ENCODE measurements at places on chromosomes 5 and 9.

DNA sequence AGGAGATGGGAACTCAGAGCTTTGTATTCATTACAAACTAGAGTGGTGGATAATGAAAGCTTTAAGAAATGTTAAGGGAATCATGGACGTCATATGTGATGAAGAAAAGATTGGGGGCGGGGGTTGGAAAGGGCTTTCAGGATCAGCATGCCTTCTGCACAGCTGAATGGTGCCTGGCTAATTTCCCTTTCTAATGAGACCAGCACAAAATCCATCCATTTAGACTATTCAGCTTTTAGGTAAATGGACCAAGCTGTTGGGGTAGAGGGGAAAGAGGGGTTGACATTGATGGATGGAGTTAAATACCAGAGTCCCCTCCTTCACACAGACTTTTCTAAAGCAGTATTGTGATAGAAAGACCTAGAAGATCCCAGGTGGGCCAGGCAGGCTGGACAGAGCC, 737.9 kb upstream of the WWC1 start:
- DNase-seq = no peak

GRCh38 chr9:107870927-107871680, 381.5 kb upstream of the KLF4 start:
- no peak for DNase-seq

DNA sequence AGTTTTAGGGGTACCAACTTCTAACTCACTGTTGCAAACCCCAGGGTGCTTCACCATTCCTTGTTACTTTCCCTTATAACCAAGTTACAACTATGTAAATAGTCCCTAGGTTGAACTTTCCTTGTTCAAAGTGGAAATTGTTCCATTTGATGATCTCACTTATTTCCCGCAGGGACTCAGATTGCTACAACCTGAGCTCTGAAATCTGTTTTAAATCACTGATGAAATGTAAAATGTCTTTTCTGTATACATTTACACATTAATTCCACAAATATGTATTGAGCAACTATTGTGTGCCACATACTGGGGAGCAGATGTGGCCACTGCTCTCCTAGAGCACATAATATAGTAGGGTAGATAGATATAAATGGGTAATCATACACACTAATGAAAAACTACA, 69.1 kb upstream of the TARS1 start:
- DNase-seq = no peak

DNA sequence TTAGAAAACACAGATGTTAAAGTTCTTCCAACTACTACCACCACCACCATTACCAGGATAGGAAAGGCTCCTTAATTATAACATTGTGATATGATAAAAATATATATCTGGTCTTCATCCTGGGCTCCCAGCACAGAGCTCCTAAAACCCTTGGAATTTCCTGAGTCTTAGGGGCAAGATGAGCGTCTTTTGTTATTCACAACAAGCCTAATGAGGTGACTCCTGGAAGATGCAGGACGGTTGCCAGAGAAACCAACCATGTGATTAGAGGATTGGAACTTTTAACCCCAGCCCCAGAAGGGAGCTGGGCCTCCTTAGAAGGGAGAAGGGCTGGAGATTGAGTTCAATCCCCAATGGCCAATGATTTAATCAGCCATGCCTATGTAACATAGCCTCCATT, 148.0 kb upstream of the ADRA1B start:
- DNase-seq = no peak

DNA sequence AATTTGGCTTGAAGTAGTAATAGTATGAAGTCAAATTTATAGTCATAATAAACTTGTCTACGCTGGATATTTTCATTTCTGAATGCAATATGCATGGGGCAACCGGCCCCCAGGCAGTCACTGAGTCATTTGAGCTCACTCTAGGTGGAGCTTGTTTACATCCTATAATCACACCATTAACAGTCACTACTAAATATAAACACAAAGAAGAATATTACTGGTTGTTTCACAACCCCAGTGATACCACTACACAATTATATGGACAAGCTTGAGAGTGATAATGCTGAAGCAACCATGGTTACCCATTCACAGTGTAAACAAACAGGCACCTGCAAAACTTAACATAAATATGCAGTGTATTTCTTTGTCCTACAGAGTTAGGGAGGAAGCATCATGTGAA, 68.7 kb downstream of the MARCHF3 start:
- DNase-seq = no peak

DNA sequence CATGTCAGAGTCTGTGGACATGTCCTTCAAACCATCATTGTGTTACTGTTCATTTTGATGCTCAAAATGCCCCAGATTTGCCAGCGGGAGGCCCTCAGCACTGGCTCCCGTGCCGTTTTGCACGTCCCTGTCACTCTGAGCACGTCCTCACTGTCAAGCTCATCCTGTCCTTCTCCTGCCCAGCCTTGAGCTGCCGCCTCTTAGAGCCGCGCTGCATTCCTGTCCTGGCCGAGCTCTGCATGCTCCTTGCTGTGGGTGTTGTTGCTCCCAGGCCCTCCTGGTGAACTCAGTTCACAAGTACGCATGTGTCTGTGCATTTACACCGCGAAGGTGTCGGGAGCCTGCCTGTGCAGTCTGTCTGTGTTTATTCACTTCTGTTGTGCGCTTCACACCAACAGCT, 62.2 kb downstream of the WNK2 start:
- no peak for DNase-seq

DNA sequence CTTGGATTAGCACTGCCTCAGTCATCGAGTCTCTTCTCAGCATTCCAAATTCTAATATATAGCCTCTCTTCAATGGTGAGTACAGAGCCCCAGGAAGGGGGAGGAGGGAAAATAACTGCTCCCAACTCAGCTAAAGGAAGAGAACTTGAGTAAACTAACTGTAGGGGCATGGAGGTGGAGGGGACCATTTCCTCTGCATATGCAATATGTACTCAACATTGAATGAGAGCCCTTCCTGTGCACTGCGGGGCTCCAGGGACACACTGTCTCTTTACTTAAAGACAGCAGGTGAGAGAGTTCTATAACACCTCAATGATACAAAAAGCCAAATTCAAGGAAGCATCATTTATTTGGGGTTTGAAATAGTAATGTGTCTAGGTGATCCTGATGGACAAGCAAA, 75.1 kb downstream of the GNAQ start:
- DNase-seq = no peak

- DNase-seq = no peak
Measured at GRCh38 chr9:108257382-108257781, 598.4 kb downstream of the ACTL7B start.

GRCh38 chr5:14108170-14108996, 34.8 kb upstream of the TRIO start:
- no peak for DNase-seq

DNA sequence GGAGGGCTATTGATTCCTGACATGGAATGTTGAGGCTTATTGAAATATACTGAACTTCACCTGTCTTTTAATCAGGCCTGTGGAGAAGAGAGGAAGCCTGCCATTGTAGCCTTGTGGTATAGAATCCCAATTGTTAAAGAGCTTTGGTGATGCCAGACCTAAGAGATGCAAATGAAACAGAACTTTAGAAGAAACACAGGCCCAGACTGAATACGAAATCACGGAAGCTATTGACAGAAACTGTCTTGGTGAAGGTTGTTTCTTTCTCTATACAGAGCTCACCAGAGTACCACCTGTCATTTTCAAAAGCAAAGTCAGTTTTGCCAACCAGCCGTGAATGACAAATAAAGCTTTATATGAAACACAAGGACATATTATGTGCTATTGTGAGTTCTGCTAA, 660.3 kb downstream of the ISL1 start:
- no peak for DNase-seq

DNA sequence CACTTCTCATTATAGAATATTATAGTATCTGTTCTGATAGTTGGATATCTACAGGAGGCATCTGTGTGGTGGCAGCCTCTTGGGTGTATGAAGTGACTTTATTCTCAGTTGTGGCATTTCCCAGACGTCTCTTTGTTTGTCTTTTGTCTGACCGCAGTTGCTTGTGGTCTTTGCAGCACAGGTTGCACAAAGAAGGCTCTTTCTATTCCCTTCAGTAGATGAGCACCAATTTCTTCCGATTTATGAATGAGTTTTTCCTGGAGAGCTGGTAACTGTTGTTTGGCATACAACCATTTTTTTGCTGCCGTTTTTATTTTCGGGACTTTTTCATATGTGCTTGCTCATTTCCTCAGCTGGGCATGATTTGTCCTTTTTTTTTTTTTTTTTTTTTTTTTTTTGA, 56.4 kb upstream of the MYO10 start:
- DNase-seq = no peak

- no peak for DNase-seq
Measured at GRCh38 chr5:17794201-17794600, 159.9 kb downstream of the TAF11L14 start.

DNA sequence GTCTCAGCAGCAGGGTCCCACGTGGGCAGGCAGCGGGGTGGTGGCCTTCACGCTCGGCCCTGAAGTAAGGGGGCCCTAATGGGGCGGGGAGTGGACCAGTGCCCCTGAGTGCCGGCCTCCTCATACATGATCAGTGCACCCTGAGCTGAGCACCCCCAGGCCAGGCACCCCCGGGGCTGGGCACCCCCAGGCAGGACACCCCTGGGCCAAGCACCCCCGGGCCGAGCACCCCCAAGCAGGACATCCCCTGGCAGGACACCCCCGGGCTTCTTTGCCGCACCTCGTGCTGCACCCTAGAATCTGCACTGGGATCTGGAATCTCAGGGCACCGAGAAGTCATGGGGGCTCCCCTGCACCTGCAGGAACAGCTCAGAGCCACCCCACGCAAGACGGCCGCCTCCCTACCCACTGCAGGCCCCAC, 51.4 kb downstream of the EXD3 start:
- no peak for DNase-seq

DNA sequence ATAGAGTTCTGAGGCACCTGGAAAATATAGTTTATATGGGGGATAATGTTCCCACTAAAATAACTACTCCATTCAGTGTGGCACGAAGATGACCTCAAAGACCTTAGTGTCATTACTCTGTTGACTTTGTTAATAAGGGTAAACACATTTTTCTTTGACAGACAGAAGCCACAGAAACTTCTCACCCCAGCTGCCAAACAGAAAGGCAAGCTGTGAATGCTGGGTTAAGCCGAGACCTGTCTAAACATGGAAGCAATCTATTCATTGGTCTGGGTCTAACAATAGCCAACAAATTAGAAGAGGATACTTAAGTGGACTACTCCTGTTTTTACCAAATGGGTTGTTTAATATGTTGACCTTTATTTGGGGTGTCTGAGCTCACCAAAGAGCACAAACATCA, 171.4 kb downstream of the TLE1 start:
- DNase-seq = no peak

DNA sequence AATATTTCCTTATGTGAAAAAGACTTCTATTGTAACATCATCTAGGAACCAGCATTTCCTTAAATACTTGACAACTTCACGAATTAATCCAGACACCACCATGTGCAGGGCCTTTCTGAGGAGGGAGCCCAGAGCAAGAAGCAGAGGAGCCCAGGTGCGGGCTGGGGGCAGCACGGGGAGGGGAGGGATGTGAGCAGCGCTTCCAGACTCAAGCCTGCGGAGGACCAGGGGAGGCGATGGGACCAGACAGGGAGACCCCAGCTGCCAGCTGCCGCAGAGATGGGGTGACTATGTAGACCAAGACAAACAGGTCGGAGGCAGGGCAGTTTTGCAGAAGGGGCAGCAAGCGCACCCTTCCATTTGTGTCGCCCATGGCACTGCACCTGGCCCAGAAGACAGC, 596.1 kb downstream of the IRX1 start:
- no peak for DNase-seq

- DNase-seq = no peak
Measured at GRCh38 chr5:88485531-88485930, 216.9 kb upstream of the TMEM161B start.

DNA sequence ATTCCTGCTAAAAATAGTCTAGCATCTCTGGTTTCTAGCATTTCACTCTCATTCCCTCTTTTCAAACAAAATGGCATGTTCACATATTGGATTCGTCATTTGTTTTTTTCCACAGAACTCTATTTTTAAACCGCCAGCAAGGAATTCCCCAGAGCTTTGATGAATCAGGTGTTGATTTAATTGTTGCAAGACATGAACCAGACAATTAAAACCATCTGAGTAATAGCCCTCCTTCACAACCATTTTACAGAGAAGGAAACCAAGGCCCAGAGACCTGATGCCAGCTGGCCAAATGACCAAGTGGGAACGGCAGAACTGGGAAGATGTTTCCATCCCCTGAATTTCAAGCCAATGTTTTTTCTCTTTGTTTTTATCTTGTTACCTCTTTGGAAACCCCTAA, 167.0 kb downstream of the CAAP1 start:
- no peak for DNase-seq

DNA sequence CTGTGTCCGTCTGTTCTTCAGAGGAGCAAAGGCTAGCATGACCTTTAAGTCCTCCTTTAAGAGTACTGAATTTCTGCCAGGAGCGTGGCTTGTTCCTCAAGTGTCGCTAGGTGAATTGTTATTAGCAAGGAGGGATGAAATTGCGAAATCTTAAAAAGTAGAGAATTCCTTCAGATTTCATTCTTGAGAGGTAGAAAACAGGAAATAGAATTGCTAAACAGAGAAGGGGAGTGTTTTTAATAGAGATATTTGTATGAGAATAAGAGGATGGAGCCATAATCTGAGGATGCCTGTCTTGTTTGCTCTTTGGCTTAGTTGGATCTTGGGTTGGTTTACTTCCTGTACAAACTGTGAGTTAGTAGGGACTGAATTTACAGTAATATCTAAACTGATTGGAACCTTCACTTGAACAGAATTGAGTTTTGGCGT, 39.2 kb downstream of the EXOSC2 start:
- DNase-seq = no peak

GRCh38 chr5:138138949-138139780, at the start of gene NME5:
Gene NME5, minus strand, starts transcription at chr5:138139428. Its CDS starts 648 bp downstream, at chr5:138138780.
- DNase-seq = no peak

GRCh38 chr5:122924203-122924602, 78.8 kb downstream of the SNX24 start:
- no peak for DNase-seq

GRCh38 chr9:75826314-75826713, 64.2 kb upstream of the PCSK5 start:
- no peak for DNase-seq

Data from stimulated activated CD4-positive, alpha-beta T cell treated with anti-CD3 and anti-CD28 coated beads, Interleukin-1b, Interleukin-23, amount 100 ng/mL, for 4 hours (primary cell).